ENCODE measurements at places on chromosomes 16 and 17.

GRCh38 chr17:7885367-7886226, 3.0 kb upstream of the CHD3 start:
- H3K36me3 ChIP-seq: peaks cover 4% of the 10 kb centered on the region
- H3K4me3 ChIP-seq: peak overlapping the region; percentile 94
- peaks cover 29% of the 10 kb centered on the region for H3K4me1 ChIP-seq
- H3K27me3 ChIP-seq: no peaks in the 10 kb centered on the region

DNA sequence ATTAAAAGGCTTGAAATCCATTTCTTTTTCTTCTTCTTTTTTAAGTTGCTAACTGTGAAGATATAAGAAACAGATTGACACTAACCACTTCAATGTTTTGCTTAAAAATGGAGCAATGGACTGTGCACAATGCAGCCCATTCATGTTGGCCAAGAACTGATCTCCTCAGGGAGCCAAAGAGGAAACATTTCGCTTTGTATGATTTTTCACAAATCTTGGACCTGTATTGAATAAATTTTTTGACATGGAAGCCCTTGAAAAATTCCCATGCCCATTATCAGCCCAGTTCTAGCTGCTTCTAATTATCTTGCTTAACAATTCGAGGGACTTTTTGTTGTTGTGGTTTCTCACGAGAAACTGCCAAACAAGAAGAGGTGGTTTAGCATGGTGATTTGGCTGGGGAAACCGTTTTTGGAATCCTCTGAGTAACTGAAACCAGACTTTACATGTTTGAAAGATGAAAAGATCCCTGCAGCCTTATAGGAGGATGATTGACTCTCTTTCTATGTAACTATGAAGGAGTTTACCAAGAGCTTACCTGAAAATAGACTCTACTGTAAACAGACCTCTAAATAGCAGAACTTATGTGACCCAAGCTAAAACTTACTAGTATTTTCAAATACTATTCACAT, 1389.4 kb upstream of the GOT2 start:
- H3K4me1 ChIP-seq: no peaks in the 10 kb centered on the region
- H3K36me3 ChIP-seq: no peaks in the 10 kb centered on the region
- no peaks in the 10 kb centered on the region for H3K27me3 ChIP-seq
- DNase-seq: no peak
- no peak overlapping the region for H3K4me3 ChIP-seq
- no peak overlapping the region for H3K27ac ChIP-seq

DNA sequence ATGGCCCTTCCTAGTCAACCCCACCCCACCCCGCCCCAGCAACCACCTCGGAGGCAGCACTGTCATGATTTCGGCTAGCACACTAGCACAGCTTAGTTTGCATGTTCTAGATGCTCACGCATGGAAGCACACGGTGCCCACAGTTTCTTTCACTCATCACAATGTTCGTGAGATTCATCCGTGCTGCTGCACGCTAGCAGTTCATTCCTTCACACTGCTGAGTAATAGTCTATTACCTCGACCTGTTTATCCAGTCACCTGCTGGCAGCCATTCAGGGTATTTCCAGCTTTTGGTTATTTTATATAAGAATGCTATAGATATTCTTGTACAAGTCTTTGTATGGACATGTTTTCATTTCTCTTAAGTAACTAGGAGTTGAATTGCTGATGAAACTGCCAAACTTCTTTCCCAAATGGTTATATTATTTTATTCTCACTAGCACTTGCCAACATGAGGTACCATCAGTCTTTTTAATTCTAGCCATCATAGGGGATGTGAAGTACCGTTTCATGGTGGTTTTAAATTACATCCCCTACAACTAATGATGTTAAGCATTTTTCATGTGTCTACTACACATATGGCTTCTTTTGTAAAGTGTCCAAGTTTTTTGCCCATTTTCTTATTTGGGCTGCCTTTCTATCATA, 75.7 kb downstream of the CYTH1 start:
- no peak overlapping the region for H3K4me3 ChIP-seq
- H3K27ac ChIP-seq: peak overlapping the region; percentile 66
- peaks cover 12% of the 10 kb centered on the region for H3K36me3 ChIP-seq
- DNase-seq: peak; percentile 97
- H3K27me3 ChIP-seq: no peaks in the 10 kb centered on the region

- no peak overlapping the region for H3K4me3 ChIP-seq
- H3K36me3 ChIP-seq: no peaks in the 10 kb centered on the region
- no peak overlapping the region for H3K27ac ChIP-seq
- no peaks in the 10 kb centered on the region for H3K4me1 ChIP-seq
- no peak for DNase-seq
Measured at GRCh38 chr16:21021316-21021715, 120.7 kb downstream of the LYRM1 start.

- no peak overlapping the region for H3K27ac ChIP-seq
- H3K4me1 ChIP-seq: no peaks in the 10 kb centered on the region
- DNase-seq: no peak
- H3K36me3 ChIP-seq: no peaks in the 10 kb centered on the region
- H3K4me3 ChIP-seq: no peak overlapping the region
Measured at GRCh38 chr17:50258647-50259476, 15.4 kb upstream of the TMEM92 start.

GRCh38 chr17:45087504-45087975, 26.4 kb downstream of the NMT1 start:
- H3K36me3 ChIP-seq: peaks cover 76% of the 10 kb centered on the region
- H3K4me3 ChIP-seq: no peak overlapping the region
- peaks cover 9% of the 10 kb centered on the region for H3K4me1 ChIP-seq
- no peak for DNase-seq

GRCh38 chr17:7509937-7510336, 25.8 kb downstream of the POLR2A start:
- H3K36me3 ChIP-seq: peaks cover 41% of the 10 kb centered on the region
- H3K27me3 ChIP-seq: no peaks in the 10 kb centered on the region
- H3K27ac ChIP-seq: no peak overlapping the region
- no peak overlapping the region for H3K4me3 ChIP-seq
- no peaks in the 10 kb centered on the region for H3K4me1 ChIP-seq

DNA sequence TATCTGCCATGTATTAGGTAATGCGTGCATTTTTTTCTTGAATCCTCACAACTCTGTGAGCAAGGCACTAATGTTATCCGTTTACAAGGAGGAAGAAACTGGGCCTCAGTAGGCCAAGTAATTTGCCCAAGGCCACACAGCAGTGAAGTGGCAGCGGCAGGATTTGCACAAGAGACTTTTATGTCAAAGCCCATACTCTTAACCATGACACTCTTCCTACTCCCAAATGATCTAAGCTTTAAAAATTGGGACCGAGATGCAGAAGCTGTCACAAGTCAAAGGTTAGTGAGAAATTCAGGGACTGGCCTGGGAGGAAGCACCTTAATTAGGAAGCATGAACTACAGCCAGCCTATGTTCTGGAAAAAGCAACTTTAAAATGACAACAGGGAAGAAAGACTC, 10.7 kb downstream of the MAP3K14 start:
- no peak overlapping the region for H3K27ac ChIP-seq
- DNase-seq: no peak
- H3K4me3 ChIP-seq: no peak overlapping the region

DNA sequence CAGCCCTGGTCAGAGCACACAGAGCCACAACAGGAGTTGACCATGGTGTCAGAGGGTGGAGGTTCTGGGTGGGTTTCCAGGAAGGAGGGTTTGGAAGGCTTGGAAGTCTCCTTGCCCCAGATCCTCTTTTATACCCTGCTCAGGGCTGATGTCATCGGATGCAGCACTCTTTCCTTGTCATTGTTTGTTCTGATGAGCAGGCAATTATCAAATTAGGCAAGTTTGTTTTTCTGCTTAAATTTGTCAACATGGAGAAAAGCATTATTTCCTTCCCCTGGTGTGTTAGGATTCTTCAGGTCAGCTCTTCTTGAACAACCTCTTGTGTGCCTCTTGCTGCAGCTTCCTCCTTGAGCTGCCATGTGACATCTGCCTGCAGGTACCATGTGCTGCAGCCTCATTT, at the start of gene KRTAP4-4:
TSS of gene KRTAP4-4 (minus strand) at position 101 of the 400 bp plus-strand sequence. CDS start at position 44, 57 bp downstream.
- no peaks in the 10 kb centered on the region for H3K36me3 ChIP-seq
- peaks cover 9% of the 10 kb centered on the region for H3K4me1 ChIP-seq
- H3K4me3 ChIP-seq: no peak within 1 kb of the TSS
- no peaks in the 10 kb centered on the region for H3K27me3 ChIP-seq

DNA sequence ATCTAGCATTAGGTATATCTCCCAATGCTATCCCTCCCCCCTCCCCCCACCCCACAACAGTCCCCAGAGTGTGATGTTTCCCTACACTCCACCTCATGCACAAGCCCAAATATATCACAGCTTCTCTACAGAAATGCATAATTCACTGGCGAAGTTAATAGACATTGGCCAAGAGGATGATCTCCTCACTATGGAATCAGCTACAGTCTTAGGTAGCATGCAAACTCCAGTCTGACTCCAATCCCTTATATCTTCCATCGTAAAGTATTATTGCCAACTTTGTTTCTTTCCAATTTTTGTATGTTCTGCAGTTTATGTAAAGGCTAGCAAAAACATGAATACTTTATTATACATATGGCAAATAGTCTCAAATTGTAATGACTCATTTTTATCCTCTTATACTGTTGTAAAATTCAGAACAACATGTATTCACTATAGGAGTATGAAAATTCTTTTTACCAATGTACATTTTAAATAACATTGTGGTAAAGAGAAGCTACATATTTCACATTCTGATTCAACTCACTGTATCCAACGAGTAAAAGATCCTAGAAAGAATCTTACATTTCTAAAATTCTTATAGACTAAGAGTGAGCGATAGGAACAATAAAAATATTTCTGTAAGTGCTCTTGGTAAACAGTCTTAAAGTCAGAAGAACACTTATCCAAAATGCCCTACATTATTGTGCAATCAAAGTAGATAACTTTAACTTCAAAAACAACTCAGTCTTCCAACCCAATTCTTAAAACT, 871 bp downstream of the ABCA8 start:
- peak; percentile 9 for DNase-seq
- H3K4me3 ChIP-seq: no peak overlapping the region
- H3K4me1 ChIP-seq: no peaks in the 10 kb centered on the region
- no peaks in the 10 kb centered on the region for H3K36me3 ChIP-seq
- H3K27ac ChIP-seq: no peak overlapping the region

DNA sequence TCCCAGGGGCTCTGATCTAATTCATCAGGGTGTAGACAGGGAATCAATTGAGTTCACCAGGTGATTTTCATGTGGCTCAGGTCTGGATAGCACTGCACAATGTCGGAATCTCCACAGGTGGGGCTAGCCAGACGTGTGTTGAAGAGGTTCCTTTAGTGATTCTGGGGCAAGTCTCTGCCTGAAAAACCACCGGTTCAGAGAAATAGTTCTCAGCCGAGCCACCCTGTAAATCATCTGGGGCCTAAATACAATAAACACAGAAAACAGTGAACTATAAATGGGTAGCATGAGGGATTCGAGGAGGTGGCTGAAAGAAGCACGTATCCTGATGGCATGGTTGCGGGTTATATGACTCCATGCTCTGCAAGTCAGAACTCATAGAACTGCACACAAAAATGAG, 21.3 kb downstream of the ASPA start:
- no peaks in the 10 kb centered on the region for H3K36me3 ChIP-seq
- H3K4me1 ChIP-seq: no peaks in the 10 kb centered on the region
- H3K4me3 ChIP-seq: no peak overlapping the region
- no peak overlapping the region for H3K27ac ChIP-seq

GRCh38 chr16:5551909-5552308, 454.3 kb upstream of the EEF2KMT start:
- no peaks in the 10 kb centered on the region for H3K36me3 ChIP-seq
- no peak for DNase-seq
- no peak overlapping the region for H3K27ac ChIP-seq

DNA sequence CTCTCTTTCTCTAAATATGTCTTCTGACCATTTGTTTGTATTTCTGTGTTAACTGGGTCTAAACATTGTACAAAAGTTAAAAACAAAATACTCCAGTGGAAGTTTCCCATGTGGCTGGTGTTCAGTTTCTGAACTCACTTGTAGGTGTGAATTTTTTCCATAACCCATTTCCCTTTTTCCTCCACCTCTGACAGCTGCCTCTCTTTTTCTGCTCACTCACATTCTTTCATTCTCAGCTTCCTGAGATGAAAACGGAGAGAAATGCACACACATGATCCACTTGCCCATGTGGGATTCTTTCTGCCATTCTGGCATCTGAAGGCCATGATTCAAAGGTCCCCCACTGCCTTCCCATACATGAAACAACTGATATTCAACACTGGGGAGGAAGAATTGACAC, 41.1 kb upstream of the ACSM2B start:
- H3K4me3 ChIP-seq: no peak overlapping the region
- no peaks in the 10 kb centered on the region for H3K36me3 ChIP-seq
- H3K27ac ChIP-seq: no peak overlapping the region
- no peak for DNase-seq

DNA sequence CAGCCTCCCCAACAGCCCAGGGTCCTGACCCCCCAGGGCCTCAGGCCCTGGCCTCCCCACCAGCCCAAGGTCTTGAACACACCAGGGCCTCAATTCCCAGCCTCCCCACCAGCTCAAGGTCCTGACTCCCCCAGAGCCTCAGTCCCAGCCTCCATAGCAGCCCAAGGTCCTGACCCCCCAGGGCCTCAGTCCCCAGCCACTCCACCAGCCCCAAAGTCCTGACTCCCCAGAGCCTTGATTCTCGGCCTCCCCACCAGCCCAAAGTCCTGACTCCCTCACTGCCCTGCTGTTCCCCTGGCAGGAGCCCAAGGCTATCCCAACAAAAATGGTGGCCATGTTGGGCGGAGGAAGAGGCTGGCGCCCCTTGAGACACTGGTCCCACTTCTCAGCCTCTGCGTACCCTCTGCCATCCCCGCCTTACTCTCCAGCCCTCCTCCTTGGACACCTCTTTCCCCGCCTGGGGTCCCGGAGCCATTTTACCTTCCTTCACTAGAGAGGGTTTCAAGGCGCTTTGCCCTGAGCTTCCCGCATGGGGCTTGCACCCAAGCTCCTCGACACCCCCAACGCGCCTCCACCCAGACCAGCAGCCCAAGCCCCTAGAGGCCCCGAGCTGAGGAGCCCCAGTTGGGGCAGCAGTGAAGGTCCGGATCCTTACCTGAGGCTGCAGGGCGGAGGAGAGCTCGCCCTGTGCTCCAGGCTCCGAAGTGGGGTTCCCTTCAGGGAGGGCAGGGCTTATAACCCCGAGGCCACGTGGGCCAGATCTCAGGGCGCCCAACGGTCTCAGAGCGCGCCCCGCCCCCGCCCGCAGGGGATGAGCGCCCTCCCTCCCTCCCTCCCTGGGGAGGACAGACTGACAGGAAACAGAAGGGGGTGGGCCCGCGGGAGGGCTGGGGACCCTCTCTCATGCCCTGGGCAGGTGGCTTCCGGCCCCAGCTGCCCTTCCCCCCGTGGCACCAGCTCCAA, 3.5 kb upstream of the TSPOAP1 start:
- H3K27me3 ChIP-seq: no peaks in the 10 kb centered on the region
- H3K4me3 ChIP-seq: no peak overlapping the region
- DNase-seq: no peak
- H3K27ac ChIP-seq: no peak overlapping the region
- H3K36me3 ChIP-seq: no peaks in the 10 kb centered on the region

DNA sequence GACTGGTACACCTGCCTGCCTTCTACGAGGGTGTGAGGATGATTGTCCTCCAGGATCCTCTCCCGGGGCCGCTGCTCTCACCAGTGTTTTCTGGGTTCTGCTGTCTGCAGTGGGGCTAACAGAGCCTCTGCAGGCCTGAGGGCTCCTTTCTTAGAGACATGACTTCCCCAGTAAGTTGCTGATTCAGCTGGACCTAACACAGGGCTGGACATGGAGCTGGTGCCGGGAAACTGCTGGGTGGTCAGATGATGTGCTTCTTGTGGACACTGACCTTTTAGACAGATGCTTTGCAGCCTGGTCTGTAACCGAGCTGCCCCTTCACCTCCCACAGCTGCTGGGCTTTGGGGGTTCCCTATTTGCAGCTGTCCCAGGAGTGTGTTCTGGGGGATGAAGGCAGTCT, 71.5 kb downstream of the FOXL1 start:
- no peak for DNase-seq
- H3K4me1 ChIP-seq: no peaks in the 10 kb centered on the region
- no peak overlapping the region for H3K4me3 ChIP-seq
- H3K27me3 ChIP-seq: no peaks in the 10 kb centered on the region

GRCh38 chr16:29028457-29029167, 43.8 kb downstream of the LAT start:
- peaks cover 16% of the 10 kb centered on the region for H3K4me1 ChIP-seq
- H3K27ac ChIP-seq: peak overlapping the region; percentile 78
- peak overlapping the region; percentile 38 for H3K4me3 ChIP-seq

All from PC-3 (cell line).